ENCODE measurements at places on chromosomes 11 and 22. TPM values are rescaled to one million over a fixed set of nuclear protein-coding genes. Genes with fewer than 3 reads are reported as not detected.

The MISFA gene
- total RNA-seq: 2.6 TPM

The MMP7 gene
- 2.1 TPM for total RNA-seq

The OR56A1 gene
- not detected for total RNA-seq

The OR5P2 gene
- not detected for total RNA-seq

The PDE2A gene
- total RNA-seq: 67.0 TPM

The MAPK12 gene
- total RNA-seq: 5.3 TPM

The SLC22A9 gene
- total RNA-seq: not detected

DNA sequence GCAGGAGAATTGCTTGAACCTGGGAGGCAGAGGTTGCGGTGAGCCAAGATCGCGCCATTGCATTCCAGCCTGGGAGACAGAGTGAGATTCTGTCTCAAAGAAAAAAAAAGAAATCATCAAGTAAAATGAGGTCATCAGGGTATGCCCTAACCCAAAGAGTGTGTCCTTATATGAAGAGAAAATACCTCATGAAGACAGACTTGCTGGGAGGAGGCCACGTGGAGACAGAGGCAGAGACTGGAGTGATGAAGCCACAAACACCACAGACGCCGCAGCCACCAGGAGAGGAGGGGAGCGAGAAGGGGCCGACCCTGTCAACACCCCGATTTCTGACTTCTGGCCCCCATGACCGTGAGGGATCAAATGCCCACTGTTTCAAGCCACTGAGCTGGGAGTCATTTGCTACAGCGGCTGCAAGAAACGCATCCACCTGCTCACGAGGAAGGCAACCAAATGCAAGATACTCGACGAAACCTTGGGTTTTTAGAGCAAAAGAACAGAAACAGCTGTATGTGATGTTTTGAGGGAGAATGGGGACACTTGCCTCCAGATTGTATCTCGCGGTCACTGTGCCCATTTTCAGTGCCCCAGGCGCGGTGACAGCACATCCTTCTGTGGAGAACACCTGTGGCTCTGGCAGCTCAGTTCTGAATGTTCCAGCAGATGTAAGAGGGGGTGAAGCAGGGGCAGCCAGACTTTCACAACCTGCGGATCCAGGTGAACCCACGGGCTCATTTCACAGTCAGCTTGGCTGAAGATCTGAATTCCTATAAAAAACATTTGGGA lies 1317.2 kb downstream of the TBC1D22A start:
- DNase-seq: no peak

GRCh38 chr11:126805870-126806269 lies 194.7 kb downstream of the KIRREL3 start:
- DNase-seq: no peak

DNA sequence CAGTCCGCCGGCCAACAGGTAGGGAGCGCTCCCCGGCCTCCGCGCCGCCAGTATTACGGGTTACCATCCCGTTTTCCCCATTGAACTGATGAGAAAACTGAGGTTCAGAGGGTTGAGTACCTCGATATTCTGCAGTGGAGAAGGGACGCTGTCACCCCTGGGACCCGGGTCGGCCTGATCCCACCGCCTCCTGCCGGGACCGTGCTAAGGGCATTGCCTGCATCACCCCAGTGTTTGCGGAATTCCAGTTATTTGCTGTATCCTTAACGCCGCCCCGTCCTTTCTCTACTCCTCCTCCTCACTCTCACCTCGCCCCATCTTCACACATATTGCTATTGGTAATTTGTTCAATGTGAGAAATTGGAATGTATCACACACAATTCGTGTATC lies 370 bp upstream of the A4GALT start:
- DNase-seq: no peak

DNA sequence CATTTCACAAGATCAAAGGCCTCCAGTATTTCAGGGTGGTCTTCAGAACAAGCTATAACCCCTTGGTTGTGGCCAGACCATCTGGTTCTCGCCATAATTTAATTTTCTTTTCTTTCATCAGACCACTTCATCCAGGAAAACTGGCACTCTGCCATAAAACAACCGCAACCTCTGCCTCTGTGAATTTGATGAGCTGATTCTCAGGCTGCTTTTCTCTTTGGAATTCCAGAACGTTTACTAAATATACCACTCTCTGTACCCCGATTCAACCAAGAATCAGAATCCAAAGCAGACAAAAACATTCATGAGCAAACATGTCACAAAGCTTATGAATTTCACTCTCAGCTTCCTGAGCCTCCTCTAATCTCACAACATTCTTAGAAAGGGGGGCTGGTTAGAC lies 331.8 kb upstream of the SYN3 start:
- no peak for DNase-seq

DNA sequence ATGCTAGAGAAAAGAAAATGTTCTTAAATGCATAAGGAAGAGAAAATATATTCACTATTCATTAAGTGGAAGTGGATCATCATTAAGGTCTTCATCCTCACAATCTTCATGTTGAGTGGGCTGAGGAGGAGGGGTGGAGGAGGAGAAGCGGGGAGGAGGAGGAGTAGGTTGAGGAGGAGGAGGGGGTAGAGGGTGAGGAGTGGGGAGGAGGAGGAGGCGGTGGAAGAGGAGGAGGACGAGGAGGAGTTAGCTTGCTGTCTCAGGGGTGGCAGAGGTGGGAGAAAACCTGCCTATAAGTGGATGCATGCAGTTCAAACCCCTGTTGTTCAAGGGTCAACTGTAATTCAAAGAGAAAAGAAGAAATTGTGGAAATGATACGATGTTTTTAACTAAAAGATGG lies 71.6 kb downstream of the MYEOV start:
- DNase-seq: no peak

DNA sequence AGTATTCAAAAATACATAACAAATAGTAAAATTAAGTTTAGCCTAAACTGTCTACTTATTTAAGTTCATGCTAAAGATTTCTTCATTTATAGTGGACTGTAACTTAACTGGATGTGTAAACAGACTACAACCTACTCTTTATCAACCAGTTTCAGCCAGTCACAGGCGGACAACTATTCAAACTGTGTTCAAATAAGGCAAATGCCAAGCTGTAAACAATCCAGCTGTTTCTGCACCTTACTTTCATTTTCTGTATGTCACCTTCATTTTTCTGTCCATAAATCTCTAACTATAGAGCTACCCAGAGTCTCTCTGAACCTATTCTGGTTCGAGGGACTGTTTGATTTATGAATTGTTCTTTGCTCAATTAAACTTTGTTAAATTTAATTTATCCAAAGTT lies 992.8 kb downstream of the DLG2 start:
- DNase-seq: no peak

DNA sequence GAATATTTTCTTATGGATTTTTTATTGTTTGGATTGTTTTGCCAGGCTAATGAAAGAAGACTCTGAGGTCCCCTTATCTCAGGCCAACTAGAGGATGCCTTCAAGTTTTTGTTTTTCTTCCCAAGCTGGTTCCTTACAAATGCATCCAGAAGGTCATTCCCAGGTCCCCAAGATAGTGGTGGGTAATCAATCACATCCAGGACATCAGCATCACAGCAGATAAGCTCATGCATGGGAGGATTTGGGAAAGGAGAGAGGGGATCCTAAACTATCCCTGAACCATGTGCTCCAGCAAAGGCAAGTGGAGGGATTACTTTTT lies 20.7 kb downstream of the FZD4 start:
- no peak for DNase-seq

GRCh38 chr11:83105168-83105567 lies 33.5 kb upstream of the RAB30 start:
- no peak for DNase-seq
